ENCODE measurements at places on chromosomes 6 and 20. TPM values are rescaled to one million over a fixed set of nuclear protein-coding genes. Genes with fewer than 3 reads are reported as not detected.
A peak's percentile ranks its signal among the peaks of the same experiment; 100 is the strongest.

GRCh38 chr20:31484001-31484400 lies 8.9 kb downstream of the REM1 start:
- DNase-seq: no peak

- no peak for DNase-seq
Observed at GRCh38 chr6:125984311-125984710, 2.0 kb upstream of the TRMT11 start.

The IRF4 gene
- total RNA-seq: not detected

GRCh38 chr6:129647044-129647443 lies 62.9 kb downstream of the ARHGAP18 start:
- DNase-seq: no peak

DNA sequence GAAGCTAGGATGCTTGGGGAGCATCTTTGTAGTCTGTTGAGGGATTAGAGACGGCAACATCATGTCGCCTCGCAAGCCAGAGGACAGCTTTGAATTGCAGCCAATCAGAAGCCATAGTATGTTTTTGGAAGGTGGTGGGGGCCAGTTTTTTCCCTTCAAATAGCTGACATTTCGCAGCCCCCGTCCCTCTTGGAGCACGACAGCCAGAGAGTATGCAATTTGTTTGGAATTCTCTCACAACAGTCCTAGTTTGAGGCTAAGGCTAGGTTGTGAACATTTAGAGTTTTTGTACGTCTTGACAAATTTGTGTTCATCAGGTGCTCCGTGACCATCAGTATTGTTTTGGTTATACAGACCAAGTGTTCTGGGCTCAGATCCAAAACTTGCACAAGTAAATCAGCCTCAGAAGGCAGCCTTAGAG lies 83.3 kb downstream of the PLCB1 start:
- no peak for DNase-seq

The KCNB1 gene
- not detected for total RNA-seq

DNA sequence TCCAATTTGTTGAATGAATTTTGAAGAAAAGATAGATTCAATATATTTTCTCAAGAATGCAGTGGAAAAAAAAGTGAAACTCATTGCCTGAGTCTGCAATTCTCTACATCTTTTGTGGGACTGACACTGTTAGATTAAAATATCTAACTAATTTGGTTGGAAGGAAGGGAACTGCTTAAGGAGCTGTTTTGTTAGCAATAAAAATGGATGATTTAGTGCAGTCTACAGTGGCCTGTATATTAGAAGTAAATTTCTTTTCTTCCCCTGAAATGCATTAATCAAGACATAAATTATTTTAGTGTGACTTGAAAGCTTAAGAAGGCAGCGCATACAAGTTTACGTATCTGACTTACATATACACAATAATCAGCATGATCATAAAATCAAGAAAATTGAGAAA lies 1332.6 kb downstream of the EPHA7 start:
- no peak for DNase-seq

The PTCRA gene
- not detected for total RNA-seq

The GPLD1 gene
- total RNA-seq: 0.51 TPM

DNA sequence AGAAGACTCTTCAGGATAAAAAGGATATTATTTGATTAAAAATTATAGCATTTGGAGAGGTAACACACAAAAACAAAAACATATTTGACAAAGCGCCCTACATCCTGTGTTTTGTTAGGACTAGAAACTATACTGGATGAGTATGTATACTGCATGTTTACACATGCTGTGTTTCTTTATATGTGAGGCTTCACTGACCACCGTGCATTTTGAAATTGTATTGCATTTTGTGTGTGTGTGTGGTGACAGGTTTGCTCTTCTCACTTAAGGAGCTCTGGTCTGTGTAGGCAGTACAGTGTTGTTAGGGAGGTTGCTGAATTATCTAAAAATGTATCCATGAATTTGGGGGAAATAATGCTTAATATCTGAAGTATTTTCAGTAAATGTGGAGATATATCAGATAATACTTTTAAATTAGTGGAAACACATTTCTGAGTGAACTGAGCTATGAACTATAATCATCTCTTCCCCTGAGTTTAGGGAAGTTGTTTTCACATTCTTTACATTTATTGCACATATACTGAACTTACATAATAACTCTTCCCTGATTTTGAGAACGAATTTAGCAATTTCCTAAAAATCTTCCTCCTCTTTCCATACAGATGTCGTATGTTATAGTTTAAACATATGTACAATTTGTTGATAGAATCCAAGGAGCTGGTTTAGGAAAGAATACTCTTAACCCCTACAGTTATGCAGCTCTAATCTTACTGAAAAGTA lies 43.3 kb downstream of the TMEM170B start:
- DNase-seq: no peak

The EFCAB8 gene
- not detected for total RNA-seq

DNA sequence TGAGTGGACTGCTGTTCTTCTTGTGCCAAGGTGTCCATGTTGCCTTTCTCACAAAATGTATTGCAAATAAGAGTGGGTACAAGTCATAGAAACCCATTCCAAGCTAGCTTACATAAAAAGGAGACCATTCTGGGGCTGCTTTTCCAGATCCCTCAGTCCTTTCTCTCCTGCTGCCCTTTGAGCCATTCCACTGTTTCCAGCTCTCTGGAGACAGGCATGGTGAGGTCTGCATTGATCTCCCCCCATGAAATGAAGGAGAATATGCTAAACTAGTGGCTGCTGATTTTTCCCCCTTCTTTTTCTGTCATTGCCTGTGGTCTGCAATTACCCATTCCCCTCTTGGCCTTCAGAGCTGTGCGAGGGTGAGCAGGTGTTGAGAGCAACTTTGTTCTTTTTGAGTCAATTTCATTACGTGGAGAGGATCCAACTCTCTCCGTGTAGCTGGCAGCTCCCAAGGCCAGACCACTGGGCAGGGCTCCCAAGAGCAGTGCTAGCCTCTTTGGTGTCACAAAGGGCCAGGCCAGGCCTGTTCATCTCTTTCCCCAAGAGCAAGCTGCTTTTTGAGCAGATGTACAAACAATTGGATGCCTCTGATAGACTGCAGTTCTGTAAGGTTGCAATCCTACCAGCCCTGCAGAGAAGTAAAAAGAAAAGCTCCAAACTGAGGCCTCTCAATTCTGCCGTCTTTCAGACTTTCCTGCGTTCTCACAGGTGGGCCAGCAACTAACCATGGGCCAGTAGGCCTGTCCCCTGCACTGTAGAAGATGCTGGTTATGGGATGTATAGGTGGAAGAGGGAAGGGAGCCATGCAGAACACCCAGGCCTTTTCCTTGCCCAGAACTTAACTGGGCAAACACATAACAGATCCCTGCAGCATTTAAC lies 96.1 kb upstream of the ARMC2 start:
- no peak for DNase-seq

DNA sequence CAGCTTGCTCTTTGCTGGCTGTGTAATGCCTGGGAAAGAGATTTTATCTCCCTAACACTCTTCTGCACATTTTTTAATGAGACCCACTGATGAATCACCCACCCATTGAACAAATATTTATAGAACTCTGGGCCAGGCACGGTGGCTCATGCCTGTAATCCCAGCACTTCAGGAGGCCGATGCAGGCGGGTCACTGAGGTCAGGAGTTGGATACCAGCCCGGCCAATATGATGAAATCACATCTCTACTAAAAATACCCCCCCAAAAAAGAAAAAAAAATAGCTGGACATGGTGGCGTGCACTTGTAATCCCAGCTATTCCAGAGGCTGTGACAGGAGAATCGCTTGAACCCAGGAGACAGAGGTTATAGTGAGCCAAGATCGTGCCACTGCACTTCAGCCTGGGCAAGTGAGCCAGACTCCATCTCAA lies 82.1 kb upstream of the SIRPA start:
- peak; percentile 50 for DNase-seq

The LRRC73 gene
- total RNA-seq: not detected

DNA sequence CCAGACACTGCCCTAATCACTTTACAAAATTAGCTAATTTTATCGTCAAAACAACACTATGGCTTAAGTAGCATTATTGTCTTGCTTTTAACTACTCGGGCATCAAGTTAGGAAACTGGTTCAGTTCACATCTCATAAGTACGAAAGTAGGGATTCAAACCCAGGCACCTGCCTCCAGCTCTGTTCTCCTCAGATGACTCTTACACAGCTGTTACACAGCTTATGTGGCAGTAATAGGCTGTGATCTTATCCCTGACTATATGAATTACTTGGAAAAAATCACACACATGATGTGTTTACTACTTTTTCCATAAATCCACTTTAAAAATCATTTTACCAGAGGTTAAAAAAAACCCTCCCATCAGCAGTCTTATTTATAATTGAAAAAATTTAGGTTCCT lies 389.2 kb upstream of the FLRT3 start:
- no peak for DNase-seq

DNA sequence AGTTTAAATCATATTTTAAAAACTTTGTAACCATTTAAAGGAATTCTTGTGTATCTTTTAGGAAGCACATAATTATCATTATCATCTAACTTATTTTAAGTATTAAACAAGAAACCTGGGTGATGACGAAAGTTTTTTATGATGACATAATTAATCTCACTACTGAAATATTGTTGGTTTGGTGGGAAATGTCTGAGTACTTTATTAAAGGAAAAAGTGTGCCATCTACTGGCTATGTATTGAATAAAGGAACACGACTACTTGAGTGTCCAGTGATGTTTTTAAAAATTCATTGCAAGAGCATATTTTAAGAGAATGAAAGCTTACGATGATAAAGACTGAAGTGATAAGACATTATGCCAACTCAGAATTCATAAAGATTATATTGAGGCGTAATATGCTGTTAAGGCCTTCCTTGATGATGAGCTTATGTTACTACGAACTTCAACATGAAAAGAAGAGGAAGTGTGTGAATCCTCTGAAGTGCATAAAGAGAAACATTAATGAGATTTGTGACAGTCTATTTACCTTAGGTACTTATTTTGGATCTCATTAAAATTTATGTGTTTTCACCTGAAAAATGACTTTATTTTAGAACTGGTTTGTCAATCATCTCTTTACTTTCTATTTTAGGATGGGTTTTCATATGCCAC lies 12.0 kb upstream of the TRMT11 start:
- no peak for DNase-seq

DNA sequence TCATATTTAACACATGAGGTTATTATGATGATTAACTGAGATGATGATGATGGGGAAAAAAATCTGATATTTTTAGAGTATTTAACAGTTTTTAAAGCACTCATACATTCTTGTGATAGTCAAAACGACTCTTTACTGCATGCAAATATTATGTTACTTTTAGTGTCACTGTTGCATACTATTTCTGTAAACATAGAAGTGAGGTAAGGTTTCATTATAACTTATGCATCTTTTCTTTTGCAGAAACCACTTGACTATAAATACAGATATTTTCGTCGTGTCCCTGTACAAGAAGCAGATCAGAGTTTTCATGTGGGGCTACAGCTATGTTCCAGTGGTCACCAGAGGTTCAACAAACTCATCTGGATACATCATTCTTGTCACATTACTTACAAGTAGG lies 30.1 kb downstream of the FBXO9 start:
- no peak for DNase-seq

The GPX5 gene
- not detected for total RNA-seq

GRCh38 chr6:30364591-30364990 lies 19.6 kb downstream of the RPP21 start:
- no peak for DNase-seq

DNA sequence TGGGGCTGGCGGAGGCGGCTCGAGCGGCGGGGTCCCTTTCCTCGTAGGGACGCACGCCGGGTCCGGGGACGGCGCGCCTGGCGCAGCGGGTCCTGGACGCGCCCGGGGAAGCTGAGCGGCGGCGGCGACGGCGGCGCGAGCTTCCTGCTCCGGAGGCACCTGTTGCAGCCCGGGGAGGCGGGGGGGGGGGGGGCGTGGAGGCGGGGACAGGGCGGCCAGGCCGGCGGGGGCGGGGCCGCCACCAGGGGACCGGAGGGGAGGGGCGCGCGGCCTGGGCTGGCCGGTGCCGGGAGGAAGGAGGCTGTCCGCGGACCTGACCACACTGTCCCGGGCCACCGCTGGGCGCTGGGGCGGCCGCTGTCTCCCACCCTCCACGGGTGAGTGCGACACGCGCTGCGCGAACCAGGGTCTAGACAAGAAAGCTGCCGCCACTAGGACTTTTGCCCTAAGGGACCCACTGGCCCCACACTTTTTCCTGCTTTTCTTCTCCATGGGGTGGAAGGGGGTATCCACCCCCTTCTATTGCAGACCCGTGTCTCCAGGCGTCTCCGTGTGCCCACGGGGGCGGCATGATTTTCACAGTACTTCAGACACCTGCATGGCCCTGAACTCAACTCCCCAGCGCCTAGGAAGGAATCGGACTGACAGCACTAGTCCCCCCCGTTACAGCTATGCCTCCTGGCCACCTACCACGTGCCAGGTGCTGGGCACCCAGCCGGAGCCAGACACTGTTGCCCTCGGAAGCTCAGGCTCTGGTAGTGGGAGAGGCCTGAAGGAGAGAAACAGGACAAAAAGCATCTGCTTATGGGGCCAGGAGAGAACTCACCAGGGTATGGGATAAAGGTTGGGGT lies at the start of gene NFATC2:
Gene NFATC2, minus strand, starts transcription at position 149 of the 851 bp plus-strand sequence. CDS start 220 bp downstream, outside the sequence.
- no peak for DNase-seq

DNA sequence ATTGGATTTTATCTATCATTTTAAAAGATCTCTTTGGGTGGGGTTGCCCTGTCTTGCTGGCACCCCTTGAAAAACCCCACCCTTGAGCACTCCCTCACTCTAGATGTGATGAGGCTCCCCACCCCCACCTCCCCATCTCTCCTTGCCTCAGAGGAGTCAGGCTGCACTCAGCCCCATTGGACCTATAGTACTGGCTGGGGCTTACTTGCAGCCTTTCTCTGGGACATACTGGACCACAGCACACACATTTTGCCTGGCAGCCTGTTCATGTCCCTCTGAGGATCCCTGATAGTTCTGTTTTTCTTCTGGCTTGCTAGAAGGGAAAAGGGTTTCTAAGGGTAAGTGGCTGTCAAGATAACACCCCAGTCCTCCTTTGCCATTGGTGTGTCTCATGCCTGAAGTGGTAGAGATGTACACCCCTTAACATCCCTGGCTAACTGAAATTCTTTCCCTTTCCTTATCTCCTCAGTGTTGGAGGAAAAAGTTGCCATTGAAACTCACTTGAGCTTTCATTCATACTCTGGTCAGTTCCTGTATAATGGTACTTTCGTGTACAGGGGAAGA lies 553.4 kb upstream of the CITED2 start:
- no peak for DNase-seq

- DNase-seq: no peak
Observed at GRCh38 chr20:63457737-63458136, 14.7 kb downstream of the KCNQ2 start.

All from epithelial cell of proximal tubule (primary cell).